ENCODE measurements at places on chromosomes 7 and 10.

- DNase-seq: no peak
Observed at GRCh38 chr10:71975871-71976725, 11.9 kb downstream of the CHST3 start.

GRCh38 chr10:43901302-43901701 lies 252.6 kb upstream of the ZNF32 start:
- DNase-seq: no peak

GRCh38 chr10:60155943-60156683 lies 233.6 kb downstream of the ANK3 start:
- DNase-seq: no peak

- DNase-seq: no peak
Observed at GRCh38 chr10:53719658-53720057, 947.1 kb upstream of the MBL2 start.

DNA sequence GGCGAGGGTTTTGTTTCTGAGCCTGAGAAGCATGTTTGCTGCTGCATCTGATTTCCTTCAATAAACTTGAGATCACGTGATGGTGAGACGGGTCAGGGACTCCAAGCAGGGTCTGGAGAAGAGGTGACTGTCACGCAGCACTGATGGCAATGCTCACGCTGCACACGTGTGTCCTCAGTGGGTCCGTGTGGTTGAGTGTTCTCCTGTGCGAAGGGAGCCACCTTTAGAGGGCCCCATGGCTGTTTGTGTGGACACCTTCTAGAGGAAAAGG lies 100.4 kb downstream of the WDR37 start:
- no peak for DNase-seq

- DNase-seq: no peak
Observed at GRCh38 chr7:116327752-116328151, 117.4 kb downstream of the TES start.

- no peak for DNase-seq
Observed at GRCh38 chr7:134071355-134072331, 55.5 kb upstream of the LRGUK start.

DNA sequence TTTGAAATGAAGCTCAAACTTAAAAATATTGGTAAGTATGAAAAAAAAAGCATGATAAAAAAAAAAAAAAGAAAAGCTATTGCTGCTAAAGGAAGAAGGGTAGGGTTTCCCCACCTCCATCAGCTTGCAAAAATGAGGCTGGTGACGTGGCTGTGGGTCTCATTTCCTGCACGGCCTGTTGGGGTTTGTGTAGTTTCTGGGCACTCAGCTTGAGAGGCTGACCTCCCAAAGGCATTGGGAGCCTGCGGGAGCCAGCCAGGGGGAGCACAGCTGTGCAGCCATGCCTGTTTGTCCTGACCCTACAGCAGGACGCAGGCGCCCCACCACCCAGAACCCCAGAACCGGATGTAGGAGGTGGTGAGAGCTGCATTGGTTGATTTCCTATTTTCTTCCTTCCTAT lies 48.8 kb upstream of the CARD11 start:
- peak; percentile 52 for DNase-seq

- DNase-seq: no peak
Observed at GRCh38 chr7:30791114-30791513, 19.9 kb downstream of the MINDY4 start.

DNA sequence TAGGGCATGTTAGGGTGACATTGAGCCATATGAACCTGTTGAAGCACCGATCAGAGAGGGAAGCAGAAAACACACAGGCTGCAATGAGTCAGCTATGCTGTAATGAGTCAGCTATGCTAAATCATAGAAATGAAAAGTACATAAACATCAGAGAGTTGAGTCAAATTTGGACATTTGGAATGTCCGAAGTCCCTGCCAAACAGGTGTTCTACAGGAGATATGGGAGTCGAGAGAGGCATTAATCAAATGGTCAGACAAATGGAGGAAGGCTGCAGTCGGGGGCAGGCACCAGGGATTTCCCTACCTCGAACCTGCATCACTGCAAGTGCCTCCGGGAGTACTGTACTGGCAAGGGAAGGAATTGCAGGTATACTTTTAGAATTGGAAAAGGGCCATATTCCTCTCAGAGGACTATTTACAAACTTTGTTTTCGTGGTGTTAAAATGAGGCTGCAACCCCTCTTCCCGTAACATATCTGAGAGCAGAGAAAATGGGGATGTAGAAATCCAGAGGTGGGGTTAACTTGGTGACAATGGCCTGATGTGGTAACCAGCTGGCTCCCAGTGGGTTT lies 8.8 kb upstream of the ZC3HAV1 start:
- peak; percentile 82 for DNase-seq

GRCh38 chr10:10782603-10783002 lies 235.1 kb upstream of the CELF2 start:
- DNase-seq: no peak

- DNase-seq: no peak
Observed at GRCh38 chr7:27994639-27995038, 186.0 kb downstream of the JAZF1 start.

GRCh38 chr10:13417459-13418126 lies 69.5 kb upstream of the SEPHS1 start:
- no peak for DNase-seq

DNA sequence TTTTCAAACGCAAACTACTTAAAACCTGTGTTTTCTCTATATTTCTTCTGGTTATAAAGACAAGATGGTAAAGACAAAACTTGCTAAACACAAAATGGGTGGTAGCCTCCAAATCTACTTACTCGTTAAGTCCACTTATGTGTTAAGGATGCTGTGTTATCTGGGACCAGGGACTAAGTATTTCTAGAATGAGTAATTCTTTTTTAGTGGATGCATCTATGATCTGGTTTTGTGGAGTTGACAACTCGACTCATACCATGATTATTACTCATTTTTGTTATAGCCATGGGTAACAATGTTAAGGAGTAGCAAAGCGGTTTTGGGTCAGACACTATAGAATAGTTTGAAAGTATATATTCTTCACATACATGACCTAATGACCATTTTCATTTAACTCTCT lies 239.5 kb upstream of the FOXP2 start:
- DNase-seq: no peak

DNA sequence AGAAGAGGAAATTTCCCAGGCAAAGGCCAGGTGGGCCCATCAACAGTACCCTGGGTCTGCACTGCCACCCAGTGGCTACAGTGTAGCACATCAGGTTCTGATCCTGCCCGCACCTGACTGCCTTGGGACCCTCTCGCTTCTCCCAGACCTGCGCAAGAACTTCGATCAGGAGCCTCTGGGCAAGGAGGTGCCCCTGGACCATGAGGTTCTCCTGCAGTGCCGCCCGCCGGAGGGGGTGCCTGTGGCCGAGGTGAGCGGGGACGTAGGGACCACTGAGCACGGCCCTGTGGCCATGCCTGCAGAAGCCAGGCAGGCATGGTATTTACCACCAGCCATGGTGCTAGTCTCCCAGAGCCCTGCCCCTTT lies 33.9 kb upstream of the SLC29A3 start:
- DNase-seq: no peak

GRCh38 chr10:129030996-129031843 lies 435.8 kb upstream of the MGMT start:
- DNase-seq: no peak

DNA sequence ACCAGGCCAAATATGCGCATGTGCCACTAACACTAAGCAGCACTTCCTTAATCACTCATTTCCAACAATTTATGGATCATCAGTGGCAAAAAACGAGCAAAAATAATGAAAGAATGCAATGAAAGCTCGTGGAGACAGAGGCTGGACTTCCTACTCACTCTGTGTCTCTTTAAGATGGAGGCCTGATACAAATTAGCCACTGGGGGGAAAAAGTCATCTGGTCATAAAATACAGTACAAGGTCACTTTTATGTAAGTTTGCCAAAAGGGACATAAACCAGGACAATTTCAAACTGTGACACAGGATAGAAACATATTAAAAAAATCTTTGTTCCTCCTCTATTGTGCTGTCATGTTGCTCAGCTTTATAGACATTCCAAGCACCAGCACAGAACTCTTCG lies 101.7 kb downstream of the LMBR1 start:
- no peak for DNase-seq

DNA sequence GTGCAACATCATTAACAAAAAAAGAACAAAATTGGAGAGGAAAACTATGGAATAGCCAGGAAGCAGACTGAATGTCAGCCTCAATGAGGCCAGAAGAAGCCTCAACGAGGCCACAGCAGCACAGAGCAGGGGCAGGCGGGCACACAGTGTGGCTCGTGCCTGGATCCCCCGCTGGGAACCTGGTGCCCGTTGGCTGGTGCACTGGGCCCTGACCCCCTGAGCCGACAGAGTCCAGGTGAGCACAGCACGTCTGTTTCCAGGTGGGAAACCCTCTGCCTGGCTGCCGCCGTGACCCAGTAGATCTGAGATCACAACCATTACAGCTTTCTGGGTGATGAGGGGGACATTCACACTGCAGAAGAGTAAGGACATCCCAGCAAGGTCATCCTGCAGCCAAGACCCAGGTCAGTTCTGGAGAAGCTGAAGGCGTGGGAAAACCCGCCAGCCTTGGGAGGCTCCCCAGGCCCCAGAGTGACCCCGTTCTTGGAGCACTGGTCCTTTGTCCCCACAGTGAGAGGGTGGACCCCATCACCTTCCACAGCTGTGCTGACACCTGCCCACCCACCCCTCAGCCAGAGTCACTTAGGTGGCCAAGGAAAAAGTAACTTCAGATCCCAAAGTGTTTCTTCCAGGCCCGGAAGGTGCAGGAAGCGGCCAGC lies 222.1 kb downstream of the ADARB2 start:
- no peak for DNase-seq

- DNase-seq: no peak
Observed at GRCh38 chr7:44889086-44889781, 3.9 kb upstream of the PURB start.

DNA sequence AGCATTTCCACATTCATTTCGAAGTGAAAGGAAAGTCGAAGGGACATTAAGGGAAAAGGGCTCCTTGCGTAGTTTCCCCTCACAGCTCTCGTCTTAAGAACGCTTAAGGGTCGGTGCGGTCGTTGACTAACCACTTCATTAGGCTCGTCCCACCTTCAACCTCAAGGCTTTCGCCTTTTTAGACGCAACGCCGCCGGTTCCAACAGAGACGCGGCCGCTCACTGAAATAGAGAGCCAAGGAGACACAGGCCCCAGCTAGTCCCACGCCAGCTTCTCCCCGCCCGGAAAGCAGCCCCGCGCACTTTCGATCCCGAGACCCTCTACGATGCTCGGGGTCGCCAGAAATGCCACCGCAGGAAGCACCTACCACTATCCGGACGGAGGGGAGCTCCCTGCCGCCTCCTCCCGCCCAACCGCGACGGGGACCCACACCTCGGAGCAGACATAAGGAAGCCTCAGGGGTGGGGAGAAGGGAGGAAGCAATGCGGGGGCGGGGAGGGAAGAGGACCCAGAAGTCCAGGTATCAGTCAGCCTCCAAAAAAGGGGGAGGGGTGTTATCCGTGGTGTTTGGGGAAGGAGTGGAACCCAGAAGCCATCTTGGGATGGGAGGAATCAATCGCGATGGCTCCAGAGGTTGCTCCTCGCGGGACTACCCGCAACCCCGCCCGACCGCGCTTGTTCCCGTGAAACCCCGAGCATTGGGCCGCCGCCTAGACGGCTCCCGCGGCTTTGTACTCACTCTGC lies 559 bp downstream of the TRA2A start:
- DNase-seq: peak; percentile 56

DNA sequence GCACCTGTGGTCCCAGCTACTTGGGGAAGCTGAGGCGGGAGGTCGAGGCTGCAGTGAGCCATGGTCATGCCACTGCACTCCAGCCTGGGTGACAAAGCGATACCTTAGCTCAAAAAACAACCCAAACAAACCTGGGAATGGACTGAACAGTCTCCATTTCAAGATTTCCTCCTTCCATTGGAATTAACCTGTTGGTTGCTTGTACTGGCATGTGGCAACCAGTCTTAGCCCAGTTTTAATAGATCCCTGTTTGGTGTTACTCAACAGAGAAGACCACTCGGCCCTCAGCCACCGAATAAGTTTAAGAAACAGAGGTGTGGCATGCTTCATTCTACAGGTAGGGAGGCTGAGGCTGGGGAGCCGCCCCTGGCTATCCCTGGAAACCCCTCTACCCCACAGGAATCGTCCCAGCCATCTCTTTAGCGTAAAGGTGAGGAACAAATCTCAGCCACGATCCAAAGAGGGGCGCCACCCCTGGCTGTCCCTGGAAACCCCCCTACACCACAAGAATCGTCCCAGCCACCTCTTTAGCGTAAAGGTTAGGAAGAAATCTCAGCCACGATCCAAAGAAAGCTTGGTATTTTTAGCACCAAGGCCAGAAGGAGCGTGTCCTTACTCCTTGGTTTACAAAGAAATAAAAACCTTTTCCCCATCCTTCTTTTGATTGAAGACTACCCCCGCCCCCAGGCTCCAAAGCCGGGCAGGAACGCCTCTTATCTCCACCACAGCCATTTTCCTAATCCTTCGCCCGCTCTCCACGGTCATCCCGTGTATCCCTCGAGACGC lies 861 bp upstream of the TSPAN14 start:
- DNase-seq: no peak

GRCh38 chr7:8724080-8724718 lies 290.8 kb downstream of the NXPH1 start:
- DNase-seq: no peak

GRCh38 chr7:148929176-148929575 lies 45.1 kb upstream of the EZH2 start:
- DNase-seq: no peak

- peak; percentile 8 for DNase-seq
Observed at GRCh38 chr10:60964257-60965235, 20.6 kb upstream of the RHOBTB1 start.

- no peak for DNase-seq
Observed at GRCh38 chr7:36034020-36034419, 119.0 kb upstream of the EEPD1 start.

DNA sequence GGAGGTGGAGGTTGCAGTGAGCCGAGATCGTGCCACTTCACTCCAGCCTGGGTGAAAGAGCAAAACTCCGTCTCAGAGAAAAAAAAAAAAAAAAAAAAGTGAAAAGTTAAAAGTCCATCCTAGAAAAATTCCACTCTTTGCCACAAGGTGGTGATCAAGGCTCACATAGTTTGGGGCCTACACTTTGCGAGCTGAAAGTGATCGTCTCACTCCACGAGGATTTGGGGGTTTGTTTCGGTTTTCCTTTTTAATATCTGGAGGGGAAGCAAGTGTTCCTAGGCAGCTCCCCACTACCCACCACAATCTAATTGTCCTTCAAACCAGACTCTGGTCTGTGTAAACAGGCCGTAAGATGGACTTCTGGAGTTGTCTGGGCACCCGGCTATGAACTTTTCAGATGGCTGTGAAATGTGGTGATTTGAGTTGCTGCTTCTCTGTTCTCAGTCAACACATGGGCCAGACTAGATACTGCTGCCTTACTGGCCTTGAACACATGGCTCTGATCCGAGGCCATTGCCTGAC lies 27.1 kb downstream of the PRLHR start:
- peak; percentile 53 for DNase-seq

DNA sequence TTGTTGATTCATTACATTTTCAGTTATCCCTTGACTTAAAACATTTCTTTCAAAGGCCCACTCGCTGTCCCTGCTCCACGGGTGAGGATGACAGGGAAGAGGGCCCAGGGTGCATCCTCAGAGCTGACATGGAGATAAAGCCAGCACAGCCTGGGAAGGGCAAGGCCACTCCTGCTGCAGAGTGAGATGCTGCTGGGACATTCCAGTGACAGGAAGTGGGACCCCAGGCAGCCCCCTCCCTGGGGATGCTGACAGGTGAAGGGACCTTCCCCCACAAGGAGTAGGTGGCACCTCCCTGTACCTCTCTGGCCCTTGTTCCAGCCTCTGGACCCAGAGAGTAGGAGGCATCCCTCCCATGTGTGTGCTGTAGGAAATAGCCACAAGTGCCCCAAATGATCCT lies 97.8 kb upstream of the DDC start:
- DNase-seq: no peak

All from T-helper 1 cell (primary cell).